Amniotic epithelial cell (primary cell): ENCODE measurements at places on chromosomes 12 and 14.

- DNase-seq: peak; percentile 18
These were observed 166.7 kb downstream of the SLC38A4 start for GRCh38 chr12:46659032-46659650.

- DNase-seq: no peak
These were observed 128.5 kb downstream of the ALG10B start for GRCh38 chr12:38445040-38445439.

GRCh38 chr12:61188801-61189595, 1071.2 kb upstream of the USP15 start:
- no peak for DNase-seq

GRCh38 chr12:49880756-49881414, 22.8 kb downstream of the FAIM2 start:
- DNase-seq: no peak

- no peak for DNase-seq
These were observed 140.1 kb downstream of the TMEM117 start for GRCh38 chr12:43976027-43976426.

- peak; percentile 79 for DNase-seq
These were observed 1186.3 kb upstream of the FLRT2 start for GRCh38 chr14:84343656-84344055.

DNA sequence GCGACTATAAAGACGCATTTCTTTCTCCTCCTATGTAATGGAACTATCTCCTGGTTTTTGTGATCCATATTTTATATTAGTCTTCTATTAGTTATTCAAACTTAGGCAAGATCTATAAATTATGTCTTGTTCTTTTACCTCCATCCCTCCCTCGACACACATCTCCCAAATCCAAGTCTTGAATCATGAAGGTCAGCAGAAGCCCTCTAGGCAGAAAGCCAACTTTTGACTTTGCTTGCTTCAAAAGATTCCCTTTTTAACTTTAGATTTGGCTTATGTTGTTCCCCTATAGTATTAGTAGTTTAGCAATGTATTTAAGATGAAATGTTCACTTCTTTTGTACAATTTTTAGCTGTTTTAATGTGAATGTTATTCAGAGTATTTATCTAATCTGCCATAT, 689.8 kb downstream of the SLC6A15 start:
- no peak for DNase-seq

GRCh38 chr14:105209646-105210045, 28.5 kb upstream of the NUDT14 start:
- no peak for DNase-seq

- no peak for DNase-seq
These were observed 108.6 kb downstream of the FOXN3 start for GRCh38 chr14:89308232-89308959.

- DNase-seq: peak; percentile 33
These were observed 3.3 kb downstream of the TMTC2 start for GRCh38 chr12:82690006-82690405.

GRCh38 chr14:99552572-99553216, 51.3 kb downstream of the CCDC85C start:
- no peak for DNase-seq

DNA sequence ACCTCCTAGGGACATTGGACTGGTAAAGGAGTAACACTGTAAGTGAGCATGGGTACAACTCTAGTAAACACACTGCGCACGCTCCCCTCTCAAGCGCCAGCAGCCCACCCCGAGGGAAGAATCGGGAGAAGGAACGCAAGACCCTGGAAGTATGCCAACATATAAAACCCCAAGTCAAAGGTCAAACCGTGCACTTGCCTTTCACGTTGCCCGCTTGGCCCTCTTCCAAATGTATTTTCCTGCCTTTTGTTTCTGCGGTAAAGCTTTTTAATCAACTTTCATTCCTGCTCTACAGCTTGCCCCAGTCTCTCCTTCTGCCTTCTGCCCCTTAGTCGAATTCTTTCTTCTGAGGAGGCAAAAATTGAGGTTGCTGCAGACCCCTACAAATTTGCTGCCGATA, 17.6 kb upstream of the CHST11 start:
- no peak for DNase-seq

DNA sequence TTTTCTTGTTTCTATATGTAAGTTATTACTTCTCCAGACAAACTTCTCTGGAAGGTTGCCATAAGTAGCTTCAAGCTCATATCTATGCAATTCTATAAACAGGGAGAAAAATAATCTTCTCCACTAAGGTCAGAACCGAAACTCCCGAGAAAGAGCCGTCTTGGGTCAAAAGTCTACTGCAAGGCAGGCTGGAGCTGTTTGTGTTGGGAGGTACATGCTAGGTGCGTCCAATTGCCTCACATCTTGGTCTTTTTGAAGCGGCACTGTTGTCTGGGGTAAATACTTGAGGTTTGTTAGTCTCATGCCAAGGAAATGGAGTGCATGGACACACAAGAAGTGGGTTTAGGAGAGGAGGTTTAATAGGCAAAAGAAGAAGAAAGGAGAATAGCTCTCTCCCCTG, 674.7 kb upstream of the TMEM132C start:
- DNase-seq: no peak

- peak; percentile 8 for DNase-seq
These were observed 2.1 kb downstream of the NOXRED1 start for GRCh38 chr14:77421201-77421600.

GRCh38 chr12:76546889-76547288, 12.7 kb downstream of the OSBPL8 start:
- DNase-seq: no peak

GRCh38 chr12:46244273-46244915, 24.4 kb downstream of the SLC38A1 start:
- no peak for DNase-seq

- DNase-seq: no peak
These were observed 54.8 kb downstream of the PPFIBP1 start for GRCh38 chr12:27578689-27579372.

DNA sequence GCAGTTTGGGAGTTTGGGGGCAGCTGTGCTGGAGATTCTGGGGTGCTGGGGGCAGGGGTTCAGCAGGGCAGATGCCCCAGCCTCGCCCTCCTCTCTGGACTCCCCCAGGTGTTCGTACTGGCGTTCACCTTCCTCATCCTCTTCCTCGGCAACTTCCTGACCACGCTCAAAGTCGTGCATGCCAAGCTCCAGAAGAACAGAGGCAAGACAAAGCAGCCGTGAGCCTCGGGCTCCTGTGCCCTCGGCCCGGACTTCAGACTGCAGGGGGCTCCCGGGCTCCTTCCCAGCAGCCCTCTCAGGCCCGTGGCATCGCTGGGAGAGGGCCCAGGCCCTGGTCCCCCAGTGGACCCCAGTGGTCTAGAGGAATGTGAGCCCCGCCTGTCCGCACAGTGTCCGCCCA, 18.0 kb downstream of the RHOF start:
- DNase-seq: no peak

DNA sequence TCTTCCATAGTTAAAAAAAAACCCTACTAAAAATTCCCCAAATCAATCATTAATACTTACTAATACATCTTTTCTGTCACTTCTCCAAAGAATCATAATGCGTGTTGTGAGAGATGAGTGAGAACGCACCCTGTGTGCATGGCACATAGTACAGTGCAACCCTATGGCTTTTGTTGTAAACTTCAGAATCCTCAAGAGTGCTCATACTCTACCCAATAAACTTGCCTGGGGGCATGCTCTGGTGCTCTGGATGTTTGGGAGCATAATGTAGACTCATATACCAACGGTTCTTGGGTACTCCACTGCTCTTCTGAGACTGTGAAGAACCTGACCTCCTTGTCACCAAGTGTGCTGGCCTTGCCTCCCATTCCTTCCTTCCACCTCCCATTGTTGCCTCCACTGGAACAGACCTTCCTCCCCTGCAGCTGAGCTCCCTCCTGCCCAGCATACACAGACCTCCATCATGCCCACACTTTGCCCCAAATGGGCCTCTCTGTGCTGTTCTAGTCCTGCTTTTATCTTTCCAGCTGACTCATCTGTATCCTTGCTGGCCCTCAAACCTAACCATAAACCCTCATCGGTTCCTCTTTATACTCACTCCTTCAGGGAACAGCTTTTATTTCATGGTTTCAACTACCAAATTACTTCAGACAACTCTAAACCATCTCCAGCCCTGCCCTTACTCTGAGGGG, 8.9 kb downstream of the DCP1B start:
- peak; percentile 39 for DNase-seq

- DNase-seq: peak; percentile 11
These were observed 11.7 kb downstream of the KDM2B start for GRCh38 chr12:121568971-121569751.

DNA sequence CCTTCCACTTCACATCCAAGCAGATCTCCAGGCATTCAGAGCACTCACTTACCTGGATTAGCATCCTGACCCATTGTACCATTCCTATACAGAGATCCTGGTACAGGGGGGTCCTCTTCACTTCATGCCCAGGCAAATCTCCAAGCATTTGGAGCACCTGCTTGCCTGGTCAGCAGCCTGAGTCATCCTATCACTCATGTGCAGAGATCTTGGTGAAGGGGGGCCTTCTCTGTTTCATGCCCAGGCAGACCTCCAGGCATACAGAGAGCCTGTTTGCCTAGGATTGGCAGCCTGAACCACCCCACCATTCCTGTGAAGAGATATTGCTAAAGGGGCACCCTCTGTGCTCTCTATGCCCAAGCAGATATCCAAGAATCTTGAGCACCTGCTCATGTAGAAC, 111.1 kb upstream of the CCDC175 start:
- DNase-seq: no peak

- no peak for DNase-seq
These were observed 99.8 kb upstream of the SEL1L start for GRCh38 chr14:81633496-81633895.

DNA sequence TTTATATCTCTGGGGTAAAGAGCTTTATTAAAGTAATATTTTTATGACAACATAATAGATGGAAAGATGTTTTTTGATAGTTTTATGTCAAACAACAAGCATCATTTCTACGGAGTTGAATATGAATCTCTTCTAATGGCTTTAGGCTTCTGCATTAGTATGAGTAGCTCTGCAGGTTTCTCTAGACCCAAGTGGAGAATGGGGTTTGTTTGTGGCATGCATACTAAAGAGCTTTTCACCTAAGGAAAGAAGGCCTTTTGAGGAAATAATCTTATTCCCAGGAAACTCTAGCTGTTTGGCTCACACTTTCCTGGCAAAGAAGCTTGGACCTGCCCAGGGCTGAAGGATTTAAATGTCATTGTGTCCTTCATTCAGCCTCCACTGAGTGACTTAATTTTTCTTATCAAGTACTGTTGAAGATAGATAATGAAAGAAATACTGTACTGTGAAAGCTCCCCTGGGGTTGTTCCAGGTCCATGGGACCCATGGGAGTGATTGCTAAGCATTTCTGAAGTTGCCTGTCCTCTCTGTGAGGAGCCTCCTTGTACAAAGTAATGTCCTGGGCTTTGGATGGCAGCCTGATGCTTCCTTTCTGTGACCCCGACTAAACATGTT, 469.3 kb downstream of the LRIG3 start:
- no peak for DNase-seq

DNA sequence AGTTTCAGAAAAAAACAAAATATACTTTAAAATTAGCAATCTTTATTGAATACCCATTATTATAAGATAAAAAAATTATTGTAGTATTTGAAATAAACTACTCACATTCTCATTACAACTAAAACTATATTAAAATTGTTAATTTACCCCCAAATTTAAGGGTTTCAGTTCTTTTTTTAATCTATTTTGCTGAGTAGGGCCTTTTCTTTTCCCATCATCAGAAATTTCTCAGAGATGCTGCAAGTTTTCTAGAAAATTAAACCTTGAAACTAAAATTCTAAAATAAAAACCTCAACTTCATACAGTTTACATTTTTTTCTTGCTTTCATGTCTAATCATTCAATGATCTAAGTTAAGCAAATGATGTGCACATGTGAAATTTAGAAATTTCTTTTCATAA, 10.1 kb downstream of the ARMH4 start:
- no peak for DNase-seq

DNA sequence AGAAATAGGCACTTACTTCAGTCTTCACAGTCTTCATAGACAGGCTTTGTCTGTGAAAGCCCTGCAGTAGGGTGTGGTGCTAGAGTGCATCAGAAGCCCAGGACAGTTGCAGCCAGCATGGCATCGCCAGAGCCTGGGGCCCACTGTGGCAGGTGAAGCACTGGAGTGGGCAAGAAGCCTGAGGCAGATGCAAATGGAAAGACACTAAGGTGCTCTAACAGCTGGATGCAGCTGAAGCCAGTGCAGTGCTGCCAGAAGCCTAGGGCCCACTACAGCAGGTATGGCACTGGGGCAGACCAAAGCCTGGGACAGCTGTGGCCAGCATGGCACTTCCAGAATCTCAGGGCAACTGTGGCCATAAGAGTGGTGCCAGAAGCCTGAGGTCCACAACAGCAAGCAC, 358.6 kb downstream of the SYT1 start:
- no peak for DNase-seq

GRCh38 chr12:71447691-71448132, 8.1 kb downstream of the LGR5 start:
- DNase-seq: no peak

DNA sequence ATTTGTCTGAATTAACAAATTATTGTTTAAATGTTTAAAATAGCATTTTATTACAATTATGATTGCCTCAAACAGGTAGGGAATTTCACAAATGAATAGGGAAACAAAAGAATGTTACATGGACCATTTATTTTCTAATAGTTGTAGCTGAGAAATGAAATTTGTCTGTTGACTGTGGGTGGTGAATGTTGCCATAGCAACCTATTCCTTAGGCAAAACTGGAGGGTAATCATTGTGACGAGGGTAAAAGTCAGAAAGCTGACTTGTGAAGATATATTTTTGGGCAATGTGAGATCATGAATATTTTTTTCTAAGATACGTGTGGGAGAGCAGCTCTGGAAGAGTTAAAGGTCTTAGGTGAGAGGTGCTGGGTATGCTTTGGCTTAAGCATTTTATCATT, 24.2 kb upstream of the CLEC14A start:
- DNase-seq: no peak

DNA sequence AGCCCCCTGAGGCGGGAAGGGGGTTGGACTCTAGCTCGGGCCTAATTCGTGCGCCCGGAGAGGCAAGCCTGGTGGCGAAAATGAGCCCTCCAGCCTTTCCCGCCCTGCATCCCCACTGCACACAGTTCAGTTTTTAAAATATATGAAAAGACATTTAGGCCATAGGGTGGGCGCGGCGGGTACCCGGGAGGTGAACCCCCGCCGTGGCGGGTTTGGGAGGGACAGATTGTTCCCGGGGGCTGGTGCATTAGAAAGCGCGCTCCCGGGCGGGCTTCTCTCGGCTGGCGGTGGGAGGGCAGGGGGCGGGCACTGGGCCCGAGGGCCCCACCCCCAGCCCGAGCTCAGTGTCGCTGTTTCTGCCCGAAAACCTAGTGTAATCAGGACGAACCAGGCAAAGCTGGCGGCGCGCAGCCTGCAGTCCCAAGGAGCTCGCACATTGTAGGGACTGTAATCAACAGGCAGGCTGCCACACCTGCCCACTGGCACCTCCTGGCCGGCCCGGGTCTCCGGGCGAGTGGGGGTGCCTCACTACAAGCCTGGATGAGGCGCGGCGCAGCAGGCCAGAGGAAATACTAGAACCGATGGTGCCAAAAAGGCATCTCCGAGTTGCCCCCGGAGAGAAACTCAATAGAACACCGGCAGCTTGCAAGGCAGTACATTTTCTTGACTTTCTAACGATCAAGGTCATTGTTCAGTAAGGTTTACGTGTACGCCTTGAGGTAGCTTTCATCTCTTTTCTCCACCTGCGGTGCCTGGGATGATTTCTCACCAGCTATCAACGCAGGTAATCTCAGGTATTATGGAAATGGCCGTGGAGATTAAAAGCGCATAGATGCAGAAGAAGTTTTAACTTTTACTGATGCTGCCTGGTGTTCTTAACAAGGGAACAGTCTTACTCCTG, 764 bp upstream of the SPTB start:
- no peak for DNase-seq
